ENCODE measurements at places on chromosomes 2 and 18. TPM values are rescaled to one million over a fixed set of nuclear protein-coding genes. Genes with fewer than 3 reads are reported as not detected.

DNA sequence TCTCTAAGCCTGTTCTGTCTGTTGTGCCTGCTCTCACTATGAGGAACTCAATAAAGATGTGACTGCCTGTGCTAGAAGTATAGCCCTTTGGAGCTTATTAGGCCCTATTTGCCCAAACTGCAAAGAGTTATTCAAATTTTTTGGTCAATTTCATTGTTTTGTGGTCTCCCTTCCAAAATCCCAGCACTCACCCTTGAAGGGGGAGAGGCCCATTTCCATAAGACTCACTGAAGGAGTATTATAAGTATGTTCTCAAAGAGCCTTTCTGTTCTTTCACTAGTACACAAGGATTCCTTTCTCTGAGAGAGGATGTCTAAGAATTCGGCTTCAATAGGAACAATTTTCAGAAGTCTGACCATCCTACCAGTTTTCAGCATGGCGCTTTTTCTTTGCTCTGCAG, 641.9 kb upstream of the REG3G start:
- DNase-seq: no peak

- DNase-seq: peak; percentile 47
These were observed 33.8 kb downstream of the TOGARAM2 start for GRCh38 chr2:29014811-29015421.

GRCh38 chr2:149661844-149662243, 74.3 kb upstream of the MMADHC start:
- peak; percentile 52 for DNase-seq

Gene STARD6
- total RNA-seq: not detected

DNA sequence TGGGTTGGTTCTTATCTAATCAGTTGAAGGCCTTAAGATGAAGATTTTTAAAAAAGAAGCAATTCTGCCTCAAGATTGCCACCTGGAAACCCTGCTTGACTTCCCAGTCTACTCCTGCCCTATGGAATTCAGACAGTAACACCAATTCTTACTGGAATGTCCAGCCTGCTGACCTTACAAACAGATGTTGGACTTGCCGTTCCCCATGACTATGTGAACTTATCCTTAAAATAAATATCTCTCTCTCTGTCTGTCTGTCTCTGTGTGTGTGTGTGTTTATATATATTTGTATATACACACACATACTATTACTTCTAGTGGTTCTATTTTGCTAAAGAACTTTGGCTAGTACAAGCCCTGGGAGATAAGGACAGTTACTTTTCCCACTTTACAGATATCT, 675.3 kb downstream of the SLC4A3 start:
- DNase-seq: no peak

DNA sequence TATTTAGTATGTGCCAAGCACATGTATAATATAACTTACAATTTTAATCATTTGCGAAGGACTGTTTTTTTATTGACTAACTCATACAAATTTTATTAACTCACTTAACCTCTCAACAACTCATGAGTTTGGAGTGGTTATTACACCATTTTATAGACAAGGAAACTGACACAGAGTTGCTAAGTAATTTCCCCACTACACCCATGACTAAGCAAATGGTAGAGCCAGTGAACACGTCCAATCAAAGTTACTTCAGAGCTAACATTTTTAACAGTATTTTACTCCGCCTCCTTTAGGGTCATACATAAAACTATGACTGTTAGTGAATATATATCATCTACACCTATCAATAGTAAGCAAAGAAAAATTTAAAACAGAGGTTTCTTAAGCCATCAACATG, 556.7 kb upstream of the FSIP2 start:
- no peak for DNase-seq

DNA sequence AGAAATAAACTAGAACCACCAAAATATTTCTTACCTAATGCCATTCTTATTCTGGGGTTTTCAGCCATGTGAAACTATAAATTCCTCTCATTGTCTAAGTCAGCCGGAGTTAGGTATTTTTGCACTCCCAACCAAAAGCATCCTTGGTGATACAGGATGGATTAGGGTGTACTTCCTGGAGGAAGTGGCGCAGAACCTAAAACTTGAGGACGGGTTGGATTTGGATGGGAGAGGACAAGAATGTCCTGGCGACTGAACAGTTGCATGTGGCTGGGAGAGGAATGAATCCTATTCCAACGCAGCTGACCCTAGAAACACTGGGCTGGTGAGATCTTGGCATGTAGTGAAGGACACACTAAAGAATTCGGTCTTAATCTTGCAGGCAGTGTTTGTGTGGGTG, 58.5 kb downstream of the E2F6 start:
- no peak for DNase-seq

DNA sequence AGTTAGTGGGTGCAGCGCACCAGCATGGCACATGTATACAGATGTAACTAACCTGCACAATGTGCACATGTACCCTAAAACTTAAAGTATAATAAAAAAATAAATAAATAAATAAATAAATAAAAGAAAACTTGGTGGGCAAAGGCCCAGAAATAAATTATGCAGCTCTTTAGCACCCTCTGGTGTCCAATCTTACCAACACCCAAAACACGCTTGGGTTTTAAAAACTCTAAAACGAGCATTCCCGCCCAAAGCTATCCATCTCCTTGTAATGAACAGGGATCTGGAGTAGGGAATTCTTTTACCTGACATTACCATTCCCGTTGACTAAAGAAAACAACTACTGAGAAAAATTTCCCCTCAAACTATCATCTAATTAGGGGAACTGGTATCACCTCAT, 2005.9 kb upstream of the CELF4 start:
- no peak for DNase-seq

- DNase-seq: no peak
These were observed 3.1 kb upstream of the SERPINB10 start for GRCh38 chr18:63904694-63905093.

DNA sequence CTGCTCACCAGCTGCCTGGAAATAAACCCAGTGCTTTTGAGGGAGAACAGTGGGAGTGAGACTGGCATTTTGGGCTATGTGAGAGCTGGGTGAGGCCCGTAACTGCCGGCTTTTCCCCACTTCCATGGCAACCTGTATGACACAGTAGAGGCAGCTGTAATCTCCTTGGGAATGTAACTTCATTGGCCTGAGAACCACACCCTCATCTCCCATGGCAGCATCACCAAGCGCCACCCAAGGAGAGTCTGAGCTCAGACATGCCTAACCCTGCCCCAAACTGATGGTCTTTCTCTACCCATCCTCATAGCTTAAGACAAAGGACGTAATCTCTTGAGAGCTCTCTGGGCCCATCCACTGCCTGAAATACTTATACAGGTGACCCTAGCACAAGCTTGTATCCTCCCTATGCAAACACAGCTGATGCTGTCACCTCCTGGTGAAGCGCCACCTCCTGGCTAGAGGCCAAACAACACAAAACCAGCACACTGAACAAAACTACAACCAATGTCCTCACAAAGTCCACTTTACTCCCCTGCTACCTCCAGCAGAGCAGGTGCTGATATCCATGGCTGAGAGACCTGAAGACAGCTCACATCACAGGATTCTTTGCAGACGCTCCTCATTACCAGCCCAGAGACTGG, 763.4 kb upstream of the NRXN1 start:
- no peak for DNase-seq

Gene GPR35
- total RNA-seq: 0.67 TPM

Gene FSHR
- total RNA-seq: 0.13 TPM

DNA sequence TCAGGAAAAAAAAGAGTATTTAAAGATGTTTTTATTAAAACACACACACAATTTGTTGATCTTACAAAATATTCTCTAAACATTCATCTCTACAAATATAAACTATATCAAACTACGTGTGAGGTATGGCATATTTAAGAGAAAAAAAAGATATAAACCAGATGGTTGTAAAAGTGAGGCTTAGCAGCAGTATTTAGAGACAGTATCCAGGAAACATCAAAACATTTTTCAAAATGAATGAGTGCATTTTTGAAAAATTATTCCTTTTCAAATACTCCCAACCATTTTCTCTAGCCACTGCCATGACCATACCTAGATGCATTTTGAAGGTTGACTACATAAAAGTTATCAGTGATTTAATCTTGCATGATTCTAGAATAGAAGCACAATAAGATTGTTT, 38.2 kb upstream of the RAB27B start:
- no peak for DNase-seq

DNA sequence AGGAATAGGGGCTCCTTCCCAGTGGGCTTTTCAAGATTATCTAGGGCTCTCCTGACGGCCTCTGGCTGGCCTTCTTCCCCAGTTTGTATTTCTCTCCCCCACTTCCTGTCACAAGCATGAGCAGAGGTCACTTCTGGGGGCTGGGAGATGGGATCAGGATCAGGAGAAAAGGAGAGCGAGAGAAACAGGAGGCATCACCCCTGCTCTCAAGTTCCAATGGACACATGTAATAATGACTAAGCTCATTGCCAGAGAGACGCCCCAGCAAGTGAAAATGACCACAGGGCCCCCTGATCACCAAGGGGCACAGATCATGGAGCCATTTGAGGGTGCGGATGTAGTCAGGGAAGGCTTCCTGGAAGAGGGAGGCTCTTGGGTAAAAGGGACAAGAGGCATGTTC, 92.1 kb downstream of the SMAD7 start:
- no peak for DNase-seq

DNA sequence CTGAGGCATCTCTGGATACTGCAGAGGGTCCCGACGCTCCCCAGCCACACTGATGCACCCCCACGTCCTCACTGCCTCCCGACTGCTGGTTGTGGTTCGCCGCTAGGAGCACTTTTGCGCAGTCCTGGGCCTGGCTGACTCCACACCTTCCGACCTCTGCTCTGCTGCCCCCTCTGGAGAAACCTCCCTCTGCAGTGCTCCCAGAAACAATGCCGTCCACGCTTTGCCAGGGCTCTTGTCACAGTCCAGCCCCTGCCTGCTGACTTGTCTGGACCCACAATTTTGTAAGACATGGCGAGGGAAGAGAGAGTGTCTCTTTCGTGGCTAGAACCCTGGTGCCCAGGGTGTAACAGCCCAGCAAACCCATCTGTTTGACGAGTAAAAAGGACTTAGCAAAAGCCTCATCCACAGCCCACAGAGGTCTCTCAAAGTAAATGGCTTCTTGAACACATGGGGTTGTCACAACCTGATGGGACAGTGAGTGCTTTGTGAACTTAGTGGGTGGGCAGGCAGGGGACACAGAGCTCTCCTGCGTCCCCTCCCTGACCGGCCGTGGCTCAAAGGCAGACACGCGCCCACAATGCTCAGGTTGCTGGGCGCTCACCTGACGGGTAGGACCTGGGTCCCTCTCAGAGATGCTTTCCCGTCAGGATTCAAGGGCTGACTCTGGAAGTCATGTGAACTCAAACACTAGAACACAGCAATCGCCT, 4.0 kb downstream of the COPS9 start:
- DNase-seq: no peak

Gene SEC11C
- 198 TPM for total RNA-seq

Gene FN1
- 215 TPM for total RNA-seq

DNA sequence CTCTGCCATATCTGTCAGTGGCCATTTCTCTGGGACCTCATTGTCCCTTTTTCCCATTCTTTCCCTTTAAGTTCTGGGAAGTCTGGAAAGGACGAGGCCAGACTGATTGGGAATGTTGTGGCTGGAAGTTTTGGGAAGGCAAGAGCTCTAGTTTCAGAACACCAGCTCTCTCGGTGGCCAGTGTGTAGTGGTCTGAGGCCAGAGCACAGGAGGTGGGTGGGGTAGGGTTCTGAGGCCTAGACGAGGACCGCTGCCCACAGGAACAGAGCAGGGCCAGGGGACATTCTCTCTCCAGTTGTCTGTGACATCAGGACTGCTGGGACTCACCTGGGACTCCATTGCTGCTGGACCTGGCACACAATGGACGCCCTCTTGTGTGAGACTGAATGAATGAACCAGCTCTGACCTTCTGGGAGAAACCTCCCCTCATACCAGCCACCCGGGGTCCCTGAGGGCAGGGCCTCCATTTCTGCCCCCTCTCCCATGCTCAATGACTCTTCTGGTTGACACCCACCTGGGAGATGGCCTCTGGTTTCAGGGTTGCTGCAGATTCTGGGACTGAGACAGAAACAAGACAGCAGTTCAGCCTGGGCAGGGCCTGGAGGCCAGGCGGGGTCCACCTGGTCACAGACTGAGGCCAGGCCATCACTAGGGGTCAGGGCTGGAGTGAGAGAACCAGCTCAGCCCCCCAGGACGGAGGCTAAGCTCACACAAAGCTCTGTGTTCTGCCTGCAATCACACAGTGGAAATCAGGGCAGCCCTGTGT, 8.4 kb upstream of the NPPC start:
- DNase-seq: no peak

- no peak for DNase-seq
These were observed 251.6 kb upstream of the NCKAP5 start for GRCh38 chr2:133819906-133820305.

- no peak for DNase-seq
These were observed 22.9 kb upstream of the ASB1 start for GRCh38 chr2:238403632-238404405.

- DNase-seq: no peak
These were observed 54.8 kb upstream of the TUBA3E start for GRCh38 chr2:130252880-130253645.

- DNase-seq: no peak
These were observed 126.2 kb downstream of the NAT8 start for GRCh38 chr2:73516033-73516432.
